ENCODE measurements at places on chromosomes 11 and 22.

- no peak for DNase-seq
Observed at GRCh38 chr22:46659791-46660186, 39.6 kb downstream of the GRAMD4 start.

- no peak for DNase-seq
Observed at GRCh38 chr22:20748731-20749428, 25.0 kb upstream of the SERPIND1 start.

GRCh38 chr22:20402960-20403778 is 9.2 kb downstream of the ZNF74 start:
- DNase-seq, result no peak

- DNase-seq, result no peak
Observed at GRCh38 chr11:14041040-14041439, 78.5 kb downstream of the SPON1 start.

GRCh38 chr11:59600234-59600633 is 15.3 kb downstream of the OSBP start:
- no peak for DNase-seq

DNA sequence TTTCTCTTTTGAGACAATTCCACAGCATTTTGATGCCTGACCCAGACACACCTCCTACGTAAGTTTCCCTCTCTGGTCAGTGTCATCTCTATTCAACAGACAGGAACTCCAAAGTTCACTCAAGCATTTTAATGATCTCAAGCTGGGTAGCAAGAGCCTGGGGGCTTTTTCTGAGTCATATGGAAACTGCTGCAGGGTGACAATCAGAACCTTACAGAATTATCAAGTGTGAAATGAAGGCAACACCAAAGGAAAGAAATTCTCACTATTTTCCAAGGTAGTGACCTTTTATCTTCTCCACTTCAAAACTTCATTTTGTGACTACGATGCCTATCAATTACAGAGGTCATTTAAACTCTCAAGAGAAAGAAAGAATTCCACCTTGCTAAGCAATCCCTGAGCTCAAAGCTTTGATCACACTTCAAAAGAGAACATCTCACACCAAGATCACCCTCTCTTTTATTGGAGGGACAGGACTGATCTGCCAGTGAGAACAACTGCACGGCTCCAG is 229.0 kb upstream of the ZC3H12C start:
- no peak for DNase-seq

- no peak for DNase-seq
Observed at GRCh38 chr11:121291896-121292494, 576 bp upstream of the SC5D start.

- no peak for DNase-seq
Observed at GRCh38 chr11:24513479-24514218, 16.8 kb downstream of the LUZP2 start.

DNA sequence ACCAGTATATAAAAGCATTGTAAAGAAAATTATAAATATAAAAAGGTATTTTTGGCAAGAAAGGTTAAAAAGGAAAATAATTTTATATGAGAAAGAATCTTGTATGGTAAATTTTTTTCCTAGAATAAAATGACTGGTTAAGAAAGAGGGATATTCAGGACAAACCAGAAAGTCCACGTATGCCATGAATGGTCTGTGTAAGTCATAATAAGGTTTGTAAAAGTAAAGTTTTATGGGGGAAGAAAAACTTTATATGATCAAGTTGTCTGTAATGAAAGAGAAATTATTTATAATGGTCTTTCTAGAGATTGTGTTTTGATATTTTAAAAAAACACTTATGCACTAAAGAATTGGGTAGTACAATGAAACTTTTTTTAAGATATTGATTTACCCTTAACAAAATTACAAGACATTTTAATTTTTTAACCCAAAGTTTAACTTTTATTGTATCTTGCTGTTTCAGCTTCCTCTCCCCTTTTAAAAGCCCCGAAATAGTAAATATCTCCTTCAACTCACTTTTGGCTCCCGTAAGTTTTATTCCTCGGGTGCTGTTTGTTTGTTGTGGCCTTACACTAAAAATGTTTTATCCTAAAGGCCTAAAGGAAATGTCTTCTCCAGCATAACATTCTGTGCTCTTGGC is 47.7 kb downstream of the AMOTL1 start:
- DNase-seq, result no peak

GRCh38 chr11:131874070-131874469 is 503.7 kb downstream of the NTM start:
- no peak for DNase-seq

GRCh38 chr11:126485021-126485792 is 129.7 kb downstream of the ST3GAL4 start:
- no peak for DNase-seq

DNA sequence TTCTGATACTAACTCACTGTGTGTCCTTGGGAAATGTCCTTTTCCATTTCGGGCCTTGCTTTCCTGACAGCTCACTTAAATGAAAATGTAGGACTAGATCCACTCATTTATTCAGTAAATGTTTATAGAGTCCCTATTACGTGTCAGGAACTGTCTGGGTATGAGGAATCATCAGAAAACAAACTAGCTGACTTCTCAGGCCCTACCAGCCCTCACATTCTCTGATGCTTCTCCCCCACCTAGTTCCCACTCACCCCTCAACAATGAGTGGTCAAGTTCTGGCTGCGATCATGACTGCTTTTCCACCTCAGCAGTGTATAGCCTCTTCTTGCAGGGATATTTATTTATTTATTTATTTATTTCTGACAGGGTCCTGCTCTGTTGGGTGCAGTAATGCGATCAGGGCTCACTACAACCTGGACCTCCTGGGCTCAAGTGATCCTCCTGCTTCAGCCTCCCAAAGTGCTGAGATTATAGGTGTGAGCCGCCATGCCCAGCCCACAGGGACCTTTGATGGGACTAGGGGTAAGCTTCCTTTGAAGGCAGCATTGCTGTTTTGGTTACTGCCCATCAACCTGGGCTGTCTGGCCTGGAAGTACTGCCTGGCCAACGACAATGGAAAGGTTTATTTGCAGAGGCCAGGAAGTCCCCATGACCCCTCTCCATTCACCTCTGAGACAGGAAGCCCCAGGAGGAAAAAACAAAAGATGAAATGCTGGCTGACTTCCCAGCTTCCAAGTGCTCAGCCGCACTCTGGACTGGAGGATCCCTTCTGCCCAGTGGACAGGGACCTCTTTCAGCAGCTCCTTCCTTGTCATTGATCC is 33.1 kb upstream of the POLD3 start:
- no peak for DNase-seq

DNA sequence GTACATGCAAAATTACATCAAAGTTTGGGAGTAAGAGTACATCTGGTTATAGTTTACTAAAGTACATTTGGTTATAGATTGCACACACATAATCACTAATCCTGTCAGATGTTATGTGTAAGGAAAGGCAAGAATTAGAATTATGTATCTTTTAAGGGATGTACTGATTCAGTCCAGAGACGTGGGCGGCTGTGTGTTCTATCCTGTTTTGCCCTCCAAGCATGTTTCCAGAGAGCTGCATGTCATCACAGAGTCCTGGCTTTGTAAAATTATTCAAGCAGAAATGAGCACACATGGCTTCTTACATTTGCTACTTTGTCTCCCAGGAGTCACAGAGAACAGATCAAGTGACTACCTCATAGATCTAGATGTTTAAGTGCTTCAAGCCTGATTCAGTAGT is 33.2 kb upstream of the CEP126 start:
- DNase-seq, result no peak

DNA sequence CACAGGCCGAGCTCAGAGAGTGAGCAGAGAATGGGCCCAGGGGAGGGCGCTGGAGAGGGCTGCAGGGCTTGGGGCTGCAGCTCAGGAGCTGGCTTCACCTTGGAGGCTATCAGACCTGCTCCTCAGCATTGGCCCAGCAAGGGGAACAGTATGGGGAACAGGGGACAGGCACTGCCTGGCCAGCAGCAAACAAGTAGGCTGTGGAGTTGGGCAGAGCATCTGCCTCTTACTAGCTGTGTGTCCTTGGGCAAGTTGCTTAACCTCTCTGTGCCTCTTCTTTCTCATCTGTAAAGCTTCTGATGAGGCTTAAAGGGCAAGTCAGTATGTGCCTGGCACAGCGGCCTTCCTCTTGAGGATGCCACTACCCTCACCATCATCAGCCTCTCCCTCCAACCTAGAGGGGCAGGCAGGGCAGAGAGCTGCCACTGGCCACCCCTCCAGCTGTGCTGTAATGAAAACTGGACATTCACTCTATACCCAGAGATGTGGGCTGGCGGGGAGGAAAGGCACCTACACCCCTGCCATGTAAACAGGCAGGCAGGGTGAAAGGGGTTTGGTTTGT is 7.5 kb upstream of the CDKN1C start:
- DNase-seq, result peak; percentile 41

- no peak for DNase-seq
Observed at GRCh38 chr11:131146827-131147490, 223.5 kb upstream of the NTM start.

DNA sequence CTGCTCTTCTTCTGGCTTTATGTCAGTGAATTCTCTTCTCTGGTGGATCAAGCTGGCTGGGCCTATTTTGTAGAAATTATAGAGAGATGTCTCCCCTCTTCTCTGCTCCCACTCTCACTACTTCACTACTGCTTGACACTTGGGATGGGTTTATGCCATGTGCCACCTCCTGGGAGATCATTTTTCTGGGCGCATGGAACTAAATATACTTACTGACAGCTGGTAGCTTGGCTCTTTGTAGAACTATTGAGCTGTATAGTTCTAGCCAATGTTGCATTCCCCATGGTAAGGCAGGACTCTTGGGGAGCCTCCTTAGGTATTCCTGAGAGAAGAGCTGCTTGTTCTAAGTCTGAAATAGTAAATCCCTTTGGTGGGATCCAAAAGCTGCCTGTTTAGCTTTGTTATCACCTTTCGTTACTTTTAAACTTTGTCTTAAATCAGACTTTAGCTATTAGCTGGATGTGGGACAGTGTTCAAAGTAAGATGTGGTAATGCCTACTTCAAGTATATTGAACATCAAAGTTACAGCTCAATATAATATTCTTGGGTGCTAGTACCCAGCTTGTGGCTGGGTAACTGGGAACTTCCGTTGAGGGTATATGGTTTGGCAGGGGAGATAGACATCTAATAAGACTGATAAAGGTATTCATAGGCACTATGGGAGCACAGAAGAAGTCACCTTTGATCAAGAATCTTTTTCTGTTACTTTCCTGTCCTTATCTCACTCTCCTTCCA is 87.5 kb upstream of the RRM1 start:
- DNase-seq, result no peak

DNA sequence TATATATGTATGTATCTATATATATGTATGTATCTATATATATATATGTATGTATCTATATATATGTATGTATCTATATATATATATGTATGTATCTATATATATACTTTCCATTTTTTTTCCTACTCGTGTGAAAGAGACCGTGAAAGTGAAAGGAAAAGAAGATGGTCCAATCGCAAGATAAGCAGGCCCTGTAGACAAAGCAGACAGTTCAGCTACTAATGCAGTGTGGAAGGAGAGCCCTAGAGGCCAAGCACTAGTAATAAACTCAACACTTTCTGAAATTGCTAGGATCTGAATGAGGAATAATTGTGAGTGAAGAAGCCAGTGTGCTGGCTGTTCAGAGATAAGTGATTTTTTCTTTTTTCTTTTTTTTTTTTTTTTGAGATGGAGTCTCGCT is 47.2 kb downstream of the MCHR1 start:
- no peak for DNase-seq

DNA sequence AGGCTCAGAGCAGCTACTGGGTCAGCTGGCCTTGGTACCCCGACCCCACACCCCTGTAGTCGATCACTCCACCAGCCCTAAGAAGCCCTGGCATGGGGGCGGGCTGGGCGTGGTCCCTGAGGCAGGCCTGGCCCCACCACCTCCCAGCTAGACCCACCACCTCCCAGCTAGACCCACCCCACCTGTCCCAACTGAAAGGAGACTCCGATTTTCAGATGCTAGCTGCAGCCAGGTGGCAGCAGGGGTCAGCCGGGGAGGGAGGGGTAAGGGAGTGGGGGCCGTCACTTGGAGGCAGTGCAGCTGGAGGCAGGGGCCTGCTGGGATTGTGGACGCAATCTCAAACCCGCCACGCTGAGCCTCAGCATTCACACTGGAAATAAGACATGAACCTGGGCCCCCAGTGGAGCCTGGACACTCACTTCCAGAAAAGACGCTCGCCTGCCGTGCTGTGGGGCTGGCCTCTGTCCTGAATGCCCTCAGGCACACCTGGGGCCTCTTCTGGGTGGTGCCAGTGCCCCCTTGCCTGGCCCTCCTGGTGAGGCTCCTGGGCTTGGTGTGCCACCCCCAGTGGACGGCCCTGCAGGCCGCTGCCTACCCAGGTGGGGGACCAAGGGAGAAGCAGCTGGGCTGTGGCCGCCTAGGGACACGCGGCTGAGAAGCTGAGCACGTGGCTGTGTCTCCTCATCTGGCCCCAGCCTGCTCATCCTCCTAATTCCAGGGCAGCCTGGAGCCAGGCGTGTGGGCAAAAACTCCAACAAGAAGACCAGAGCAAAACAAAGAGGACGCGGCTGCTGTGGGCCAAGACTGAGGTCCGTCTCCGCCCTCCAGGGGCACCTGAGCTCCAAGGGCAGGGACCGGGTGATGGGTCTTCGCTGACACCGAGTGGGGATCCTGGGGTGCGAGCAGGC is 26.7 kb downstream of the OSBPL5 start:
- no peak for DNase-seq

DNA sequence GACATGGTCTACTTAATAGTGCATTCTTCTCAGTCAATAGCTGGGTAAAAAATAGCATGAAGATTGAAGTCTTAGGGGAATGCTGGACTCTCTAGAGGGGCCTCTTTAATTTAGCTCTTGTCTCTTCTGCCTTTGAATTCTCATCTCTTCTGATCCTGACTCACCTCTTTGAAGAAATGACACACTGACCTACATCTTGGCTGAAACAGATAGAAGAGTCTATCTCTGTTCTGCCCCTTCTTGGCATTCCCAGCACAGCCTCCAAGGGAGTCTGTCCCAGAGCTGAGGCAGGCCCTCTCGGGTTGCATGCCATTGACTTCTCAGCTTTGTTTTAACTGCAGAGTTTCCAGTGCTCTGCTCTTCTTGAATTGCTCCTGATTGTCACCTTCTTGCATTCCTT is 55.7 kb downstream of the PTPRJ start:
- DNase-seq, result no peak

DNA sequence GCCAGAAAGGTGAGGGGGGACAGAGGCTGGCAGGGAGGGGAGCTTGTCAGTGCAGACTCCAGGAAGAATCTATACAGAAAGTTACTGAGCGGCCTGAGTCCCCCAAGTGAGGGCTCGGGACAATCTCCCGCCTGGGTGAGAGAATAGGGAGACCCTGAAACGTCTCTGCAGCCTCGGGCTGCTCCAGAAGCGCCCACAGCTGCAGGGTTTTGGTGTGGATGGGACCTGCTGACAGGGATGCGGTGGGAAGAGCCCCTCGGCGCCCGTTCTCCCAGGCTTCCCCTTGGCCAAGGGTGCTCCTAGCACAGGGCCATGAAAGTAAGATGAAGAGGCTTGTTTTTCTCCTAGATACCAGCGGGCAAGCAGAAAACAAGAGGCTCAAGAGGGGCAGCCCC is 743 bp upstream of the RCE1 start:
- no peak for DNase-seq

- DNase-seq, result no peak
Observed at GRCh38 chr22:46393873-46394272, 58.4 kb downstream of the TRMU start.

DNA sequence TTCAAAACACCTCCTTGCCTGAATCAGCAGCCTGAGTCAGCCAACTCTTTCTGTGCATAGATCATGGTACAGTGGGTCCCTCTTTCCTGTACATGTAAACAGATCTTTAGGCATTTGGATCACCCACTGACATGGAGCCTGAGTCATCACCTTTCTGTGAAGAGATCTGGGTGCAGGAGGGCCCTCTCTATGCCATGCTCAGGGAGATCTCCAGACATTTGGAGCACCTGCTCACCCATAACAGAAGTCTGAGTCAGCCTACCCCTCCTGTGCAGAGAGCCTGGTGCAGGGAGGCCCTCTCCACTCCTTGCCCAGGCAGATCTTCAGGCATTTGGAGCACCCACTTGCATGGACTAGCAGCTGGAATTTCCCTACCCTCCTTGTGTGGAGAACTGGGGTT is 56.2 kb upstream of the GLYAT start:
- no peak for DNase-seq
